NCI-H187 treated with DMSO at 0.1 percent for 48 hours (cell line): ENCODE measurements at places on chromosomes 13 and 19.

GRCh38 chr13:40181203-40181845, 485.1 kb downstream of the FOXO1 start:
- DNase-seq = no peak

- no peak for DNase-seq
Observed at GRCh38 chr19:919199-920050, 2.3 kb downstream of the KISS1R start.

- DNase-seq = no peak
Observed at GRCh38 chr13:49410477-49410876, 33.4 kb downstream of the CAB39L start.

GRCh38 chr13:112894673-112895481, 74.1 kb upstream of the MCF2L start:
- no peak for DNase-seq

GRCh38 chr13:105428811-105429210, 1106.7 kb downstream of the EFNB2 start:
- DNase-seq = no peak

DNA sequence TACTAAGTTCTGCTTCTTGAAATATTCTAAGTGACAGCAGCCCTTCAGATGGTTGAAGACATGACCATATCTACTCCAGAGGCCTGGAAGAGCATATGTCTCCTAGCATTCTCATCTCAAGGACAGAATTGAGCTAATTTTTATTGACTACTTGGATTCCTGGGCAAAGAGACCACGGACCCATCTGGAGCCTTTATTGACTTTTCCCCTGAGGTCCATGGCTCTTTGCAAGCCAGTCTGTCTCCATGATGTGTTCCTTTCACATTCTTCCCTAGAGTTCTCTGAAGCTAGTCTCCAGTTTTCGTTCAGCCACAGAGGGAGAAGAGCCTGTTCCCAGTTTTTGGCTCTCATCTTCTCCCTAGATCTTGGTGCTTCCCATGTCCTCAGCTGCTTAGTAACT, 202.7 kb downstream of the PCCA start:
- DNase-seq = no peak

GRCh38 chr13:38636761-38637160, 50.1 kb upstream of the FREM2 start:
- no peak for DNase-seq

DNA sequence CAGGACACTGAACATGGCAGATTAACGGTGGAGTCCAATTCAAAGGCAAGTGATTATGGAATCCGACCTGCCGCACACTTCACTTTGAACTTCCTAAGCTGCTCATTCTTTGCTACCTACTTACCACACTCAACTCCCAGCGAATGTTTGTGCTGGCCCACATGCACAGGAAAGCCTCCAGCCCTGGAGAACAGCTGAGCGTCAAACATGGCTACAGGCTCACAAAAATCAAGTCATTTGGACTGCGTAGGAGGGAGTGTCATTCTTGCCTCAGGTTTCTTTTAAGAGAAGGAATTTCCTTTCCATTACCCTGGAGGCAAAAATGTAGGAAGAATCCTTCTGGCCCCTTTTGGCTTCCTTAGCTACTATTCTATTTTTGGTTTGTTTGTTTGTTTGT, 41.3 kb upstream of the IPO5 start:
- no peak for DNase-seq

- DNase-seq = no peak
Observed at GRCh38 chr13:98485561-98485960, 91.3 kb downstream of the STK24 start.

- DNase-seq = no peak
Observed at GRCh38 chr13:32473650-32474049, 45.7 kb upstream of the N4BP2L1 start.

- DNase-seq = no peak
Observed at GRCh38 chr19:43353606-43354304, at the start of gene CD177. TSS of gene CD177 (plus strand) at chr19:43353686. CDS start at chr19:43353715, 29 bp downstream.

GRCh38 chr13:27644302-27644701, 22.6 kb downstream of the POLR1D start:
- DNase-seq = no peak

GRCh38 chr13:72043366-72043765, 176.4 kb upstream of the DACH1 start:
- DNase-seq = no peak
